WTC11 (cell line): ENCODE measurements at places on chromosomes 12 and 14. TPM values are rescaled to one million over a fixed set of nuclear protein-coding genes. Genes with fewer than 3 reads are reported as not detected.

DDX23 gene
- total RNA-seq = 91.1 to 107 TPM (median 93.4 TPM) in 3 replicates

- H3K4me1 ChIP-seq = peaks cover 12% of the 10 kb centered on the region
- no peak overlapping the region for H3K4me3 ChIP-seq
- H3K27me3 ChIP-seq = no peaks in the 10 kb centered on the region
- no peaks in the 10 kb centered on the region for H3K36me3 ChIP-seq
- no peak for DNase-seq
Observed at GRCh38 chr12:39502726-39503125, 59.8 kb upstream of the KIF21A start.

- DNase-seq = peak; percentile 13
- peak overlapping the region; percentile 31 for H3K4me3 ChIP-seq
- no peaks in the 10 kb centered on the region for H3K27me3 ChIP-seq
Observed at GRCh38 chr14:24941719-24942118, 108.2 kb downstream of the STXBP6 start.

DNA sequence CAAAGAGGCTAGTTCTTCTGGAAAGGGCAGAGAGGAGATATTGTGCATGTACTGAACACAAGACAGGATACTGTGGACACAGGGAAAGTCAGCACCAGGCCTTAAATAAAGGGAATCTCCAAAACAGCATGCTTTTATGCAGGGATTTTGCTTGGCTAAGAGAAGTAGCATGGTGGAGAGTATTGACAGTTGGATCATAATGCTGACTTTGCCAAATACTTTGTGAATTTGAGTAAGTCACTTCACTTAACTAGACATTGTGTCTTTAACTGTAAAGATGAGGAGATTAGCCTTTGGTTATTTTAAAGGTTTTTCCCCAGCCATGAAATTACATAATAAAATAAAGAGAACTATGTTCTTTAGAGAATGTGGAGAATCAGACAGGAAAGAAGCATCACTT is 24.5 kb downstream of the GALNT8 start:
- DNase-seq = no peak
- no peak overlapping the region for H3K4me3 ChIP-seq
- H3K36me3 ChIP-seq = peaks cover 17% of the 10 kb centered on the region
- H3K27me3 ChIP-seq = no peaks in the 10 kb centered on the region
- peaks cover 6% of the 10 kb centered on the region for H3K4me1 ChIP-seq

GRCh38 chr12:57093415-57094207 is 4.7 kb downstream of the NAB2 start:
- no peaks in the 10 kb centered on the region; the same call in 1 of the 2 replicates for H3K27me3 ChIP-seq
- peaks cover 37% of the 10 kb centered on the region for H3K4me1 ChIP-seq
- DNase-seq = peak; percentile 88

GRCh38 chr12:78385541-78385940 is 479.0 kb upstream of the SYT1 start:
- peaks cover 3% of the 10 kb centered on the region; the same call in 1 of the 2 replicates for H3K4me1 ChIP-seq
- no peak overlapping the region for H3K27ac ChIP-seq
- no peak for DNase-seq
- H3K4me3 ChIP-seq = no peak overlapping the region
- H3K36me3 ChIP-seq = peaks cover 3% of the 10 kb centered on the region; the same call in 1 of the 2 replicates
